ENCODE measurements at places on chromosomes 11 and 22.

DNA sequence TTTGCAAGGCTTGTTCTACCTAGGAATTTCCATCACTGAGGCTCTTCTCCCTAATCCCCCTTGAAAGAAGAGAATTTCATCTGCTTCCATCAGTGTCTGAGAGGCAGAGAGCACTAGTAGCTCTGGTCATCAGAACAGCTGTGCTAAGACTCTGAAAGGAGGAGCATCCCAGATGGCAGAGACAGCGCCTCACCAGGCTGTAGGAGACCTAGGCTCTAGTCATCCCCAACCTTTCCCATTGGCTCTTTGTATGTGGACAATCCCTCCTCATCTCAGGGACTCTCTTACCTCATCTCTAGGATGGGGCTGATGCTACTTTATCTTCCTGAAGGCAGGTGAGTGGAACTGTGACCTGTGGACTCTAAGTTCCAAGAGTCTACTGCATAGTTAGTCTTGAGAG, 8.8 kb upstream of the OR9I1 start:
- DNase-seq = no peak

- no peak for DNase-seq
These were observed 64.1 kb downstream of the PPP6R3 start for GRCh38 chr11:68524681-68525080.

GRCh38 chr11:65279741-65280440, 18.1 kb downstream of the POLA2 start:
- DNase-seq = peak; percentile 99

GRCh38 chr11:28584992-28585391, 476.8 kb downstream of the METTL15 start:
- peak; percentile 84 for DNase-seq
